ENCODE measurements at places on chromosomes 2 and 18. TPM values are rescaled to one million over a fixed set of nuclear protein-coding genes. Genes with fewer than 3 reads are reported as not detected.

DNA sequence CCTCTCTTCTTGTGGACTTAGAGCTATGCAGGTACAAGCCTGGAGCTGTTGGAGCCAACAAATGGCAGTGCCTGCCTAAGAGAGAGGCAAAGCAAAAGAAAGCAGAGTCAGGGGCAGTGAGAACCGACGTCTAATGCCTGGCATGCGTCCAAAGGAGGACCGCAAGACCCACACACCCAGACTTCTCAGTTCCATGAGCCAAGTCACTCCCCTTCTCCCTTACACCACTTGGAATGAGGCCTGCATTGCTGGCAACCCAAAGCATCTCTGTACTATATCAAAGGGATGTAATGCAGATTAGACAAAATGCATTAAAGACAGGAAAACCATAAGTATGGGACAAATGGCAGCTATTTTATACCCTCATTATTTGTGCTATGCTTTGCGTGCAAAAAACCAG, 49.9 kb upstream of the RNU4ATAC start:
- no peak overlapping the region for H3K4me3 ChIP-seq
- no peaks in the 10 kb centered on the region for H3K4me1 ChIP-seq
- H3K27me3 ChIP-seq: no peaks in the 10 kb centered on the region

GRCh38 chr2:238444242-238444641, 17.5 kb downstream of the ASB1 start:
- H3K27ac ChIP-seq: no peak overlapping the region
- H3K4me3 ChIP-seq: no peak overlapping the region
- no peak for DNase-seq

GRCh38 chr2:195003881-195004471, 653.0 kb upstream of the SLC39A10 start:
- no peak overlapping the region for H3K4me3 ChIP-seq
- DNase-seq: no peak
- H3K4me1 ChIP-seq: no peaks in the 10 kb centered on the region
- H3K27me3 ChIP-seq: no peaks in the 10 kb centered on the region
- H3K36me3 ChIP-seq: no peaks in the 10 kb centered on the region

DNA sequence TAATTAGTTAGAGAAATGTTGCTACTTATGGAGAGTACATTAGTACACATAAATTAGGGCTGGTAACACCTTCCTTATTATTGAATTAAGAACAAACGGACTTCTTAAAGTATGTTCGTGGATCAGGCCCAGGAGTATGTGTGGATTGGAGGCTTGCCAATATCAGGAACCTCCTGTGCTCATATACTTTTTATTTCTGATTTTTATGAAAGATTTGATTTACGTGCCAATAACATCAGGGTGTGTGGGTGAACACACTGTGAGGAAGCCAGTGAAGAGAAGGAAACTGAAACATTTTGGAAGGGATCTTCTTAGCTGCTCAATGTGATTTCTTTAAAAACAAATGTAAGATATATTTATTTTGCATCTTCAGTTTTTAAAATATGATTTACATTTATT, 113.0 kb downstream of the EFEMP1 start:
- no peak overlapping the region for H3K27ac ChIP-seq
- no peaks in the 10 kb centered on the region for H3K27me3 ChIP-seq
- no peaks in the 10 kb centered on the region for H3K36me3 ChIP-seq
- no peak for DNase-seq

GRCh38 chr2:39881494-39881893, 102.4 kb upstream of the THUMPD2 start:
- no peaks in the 10 kb centered on the region for H3K27me3 ChIP-seq
- H3K36me3 ChIP-seq: no peaks in the 10 kb centered on the region
- no peak overlapping the region for H3K27ac ChIP-seq
- H3K4me1 ChIP-seq: no peaks in the 10 kb centered on the region
- no peak for DNase-seq

- no peaks in the 10 kb centered on the region for H3K4me1 ChIP-seq
- no peak overlapping the region for H3K27ac ChIP-seq
- H3K4me3 ChIP-seq: no peak overlapping the region
- H3K36me3 ChIP-seq: no peaks in the 10 kb centered on the region
- no peaks in the 10 kb centered on the region for H3K27me3 ChIP-seq
Observed at GRCh38 chr2:185306119-185306518, 432.5 kb upstream of the FSIP2 start.

- no peaks in the 10 kb centered on the region for H3K36me3 ChIP-seq
- no peak overlapping the region for H3K27ac ChIP-seq
- H3K4me1 ChIP-seq: no peaks in the 10 kb centered on the region
- no peaks in the 10 kb centered on the region for H3K27me3 ChIP-seq
- no peak overlapping the region for H3K4me3 ChIP-seq
Observed at GRCh38 chr18:37006742-37007141, 177.8 kb downstream of the KIAA1328 start.

DNA sequence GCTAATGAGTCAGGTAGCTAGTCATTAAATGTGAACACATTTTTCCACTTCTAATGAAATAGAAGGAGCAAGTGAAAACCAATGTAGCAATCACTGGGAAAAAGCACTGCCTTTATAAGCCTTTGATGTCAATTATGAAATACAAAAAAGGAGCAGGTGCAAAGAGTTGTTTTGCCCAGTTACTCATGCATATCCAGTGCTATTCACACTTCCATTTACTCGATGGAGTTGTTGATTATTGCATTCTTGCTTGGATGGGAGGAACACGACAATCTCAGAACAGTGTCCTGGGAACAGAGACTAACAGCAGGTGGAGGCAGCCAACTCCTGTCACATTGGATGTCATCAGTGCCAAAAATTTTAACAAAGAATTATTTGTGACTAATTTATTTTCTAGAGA, 372.5 kb downstream of the CBLN2 start:
- H3K27me3 ChIP-seq: no peaks in the 10 kb centered on the region
- no peak overlapping the region for H3K4me3 ChIP-seq
- DNase-seq: no peak
- H3K36me3 ChIP-seq: no peaks in the 10 kb centered on the region

- no peaks in the 10 kb centered on the region for H3K27me3 ChIP-seq
- H3K36me3 ChIP-seq: no peaks in the 10 kb centered on the region
- H3K4me1 ChIP-seq: no peaks in the 10 kb centered on the region
- no peak overlapping the region for H3K4me3 ChIP-seq
- H3K27ac ChIP-seq: no peak overlapping the region
Observed at GRCh38 chr18:52409727-52410126, 69.7 kb downstream of the DCC start.

DNA sequence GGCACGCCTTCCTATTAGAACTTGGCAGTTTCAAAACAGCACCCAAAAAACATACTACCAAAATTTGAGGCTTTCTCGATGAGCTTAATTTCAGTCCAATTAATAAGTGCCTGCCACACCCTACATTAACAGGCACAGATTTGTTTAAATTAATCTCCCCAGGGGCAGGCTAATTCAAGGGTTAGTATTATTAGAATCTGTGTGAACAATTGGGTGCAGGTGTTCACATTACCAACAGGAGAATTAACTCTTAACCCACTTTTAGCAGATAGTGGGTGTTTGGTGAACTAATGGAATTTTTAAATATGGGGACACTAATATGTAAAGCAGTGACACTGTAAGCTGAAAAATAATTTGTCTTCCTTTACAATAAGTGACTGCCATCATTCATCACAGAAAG, 4.1 kb downstream of the MBD2 start:
- no peak overlapping the region for H3K27ac ChIP-seq
- H3K36me3 ChIP-seq: no peaks in the 10 kb centered on the region
- H3K4me1 ChIP-seq: peaks cover 19% of the 10 kb centered on the region
- no peaks in the 10 kb centered on the region for H3K27me3 ChIP-seq

HOXD8 gene
- total RNA-seq: not detected

SPDYA gene
- total RNA-seq: 1.8 TPM

DSG4 gene
- total RNA-seq: not detected

SGO2 gene
- total RNA-seq: 2.9 TPM

CNTNAP5 gene
- not detected for total RNA-seq
